GM23338 (cell line): ENCODE measurements at places on chromosomes 12 and 14.

- no peak for DNase-seq
Observed at GRCh38 chr14:80844872-80845271, 96.7 kb downstream of the CEP128 start.

DNA sequence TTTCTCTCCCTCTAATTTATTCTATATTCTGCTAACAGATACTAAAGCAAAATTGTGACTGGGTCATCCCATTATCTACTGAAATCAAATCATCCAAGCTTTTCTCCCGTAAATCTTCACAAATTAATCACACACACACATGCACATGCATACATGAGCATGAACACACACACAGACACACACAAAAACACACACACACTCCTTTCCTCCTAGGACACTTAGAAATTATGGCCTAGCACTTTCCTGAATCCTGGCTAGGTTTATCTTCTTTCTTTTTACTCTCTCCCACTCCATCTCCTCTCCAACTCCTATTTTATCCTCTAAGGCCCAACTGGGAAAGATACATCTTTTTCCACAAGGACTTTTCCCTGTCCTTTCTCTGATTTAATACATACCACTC lies 255.6 kb upstream of the G2E3 start:
- no peak for DNase-seq

DNA sequence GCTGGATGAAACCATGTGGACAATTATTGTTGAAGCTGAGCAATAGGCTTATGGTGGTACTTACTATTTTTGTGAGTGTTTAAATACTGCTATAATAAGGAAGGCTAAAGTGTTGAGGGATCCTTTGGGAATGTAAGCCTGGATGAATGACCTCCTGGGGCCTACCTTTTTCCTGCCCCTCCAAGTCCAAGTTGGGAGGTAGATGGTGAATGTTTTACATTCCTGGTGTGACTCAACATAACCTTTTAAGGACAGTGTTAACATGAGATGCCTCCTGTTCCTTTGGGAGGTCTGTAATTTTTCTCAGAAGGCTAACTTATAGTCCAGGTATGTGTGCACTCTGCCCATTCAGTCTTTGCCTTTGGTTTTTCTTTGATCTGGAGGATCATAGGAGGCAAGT lies 315.9 kb downstream of the NRXN3 start:
- DNase-seq = peak; percentile 51

GRCh38 chr12:10304161-10304574 lies 3.5 kb upstream of the KLRD1 start:
- DNase-seq = no peak
